ENCODE measurements at places on chromosomes 7 and 10.

- DNase-seq, result no peak
Observed at GRCh38 chr10:100748231-100749058, 3.1 kb downstream of the PAX2 start.

DNA sequence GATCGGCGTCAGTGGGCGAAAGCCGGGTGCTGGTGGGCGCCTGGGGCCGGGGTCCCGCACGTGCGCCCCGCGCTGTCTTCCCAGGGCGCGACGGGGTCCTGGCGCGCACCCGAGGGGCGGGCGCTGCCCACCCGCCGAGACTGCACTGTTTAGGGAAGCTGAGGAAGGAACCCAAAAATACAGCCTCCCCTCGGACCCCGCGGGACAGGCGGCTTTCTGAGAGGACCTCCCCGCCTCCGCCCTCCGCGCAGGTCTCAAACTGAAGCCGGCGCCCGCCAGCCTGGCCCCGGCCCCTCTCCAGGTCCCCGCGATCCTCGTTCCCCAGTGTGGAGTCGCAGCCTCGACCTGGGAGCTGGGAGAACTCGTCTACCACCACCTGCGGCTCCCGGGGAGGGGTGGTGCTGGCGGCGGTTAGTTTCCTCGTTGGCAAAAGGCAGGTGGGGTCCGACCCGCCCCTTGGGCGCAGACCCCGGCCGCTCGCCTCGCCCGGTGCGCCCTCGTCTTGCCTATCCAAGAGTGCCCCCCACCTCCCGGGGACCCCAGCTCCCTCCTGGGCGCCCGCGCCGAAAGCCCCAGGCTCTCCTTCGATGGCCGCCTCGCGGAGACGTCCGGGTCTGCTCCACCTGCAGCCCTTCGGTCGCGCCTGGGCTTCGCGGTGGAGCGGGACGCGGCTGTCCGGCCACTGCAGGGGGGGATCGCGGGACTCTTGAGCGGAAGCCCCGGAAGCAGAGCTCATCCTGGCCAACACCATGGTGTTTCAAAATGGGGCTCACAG, 1.1 kb downstream of the EGFR start:
- DNase-seq, result no peak

DNA sequence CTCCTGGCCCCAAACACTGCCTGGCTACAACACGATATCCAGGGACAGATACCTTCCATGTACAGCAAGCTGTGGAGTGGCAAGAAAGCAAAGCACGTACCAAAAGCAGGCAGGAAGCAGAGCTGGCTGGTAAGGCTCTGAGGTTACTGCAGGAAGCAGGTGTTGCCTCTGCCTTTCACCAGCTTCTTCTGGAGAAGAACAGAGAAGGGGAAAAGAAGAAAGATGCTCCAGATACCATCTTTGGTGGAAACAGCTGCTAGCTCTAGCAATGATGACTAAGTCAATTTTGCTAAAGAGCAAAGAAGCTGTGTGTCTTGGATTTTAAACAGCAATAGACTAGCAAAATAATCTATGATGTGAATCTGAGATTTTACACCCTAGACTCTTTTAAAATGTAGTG, 34.9 kb upstream of the PRSS1 start:
- DNase-seq, result no peak

GRCh38 chr7:40470091-40470592, 335.3 kb downstream of the SUGCT start:
- no peak for DNase-seq

- no peak for DNase-seq
Observed at GRCh38 chr7:110448918-110449317, 642.0 kb upstream of the LRRN3 start.

DNA sequence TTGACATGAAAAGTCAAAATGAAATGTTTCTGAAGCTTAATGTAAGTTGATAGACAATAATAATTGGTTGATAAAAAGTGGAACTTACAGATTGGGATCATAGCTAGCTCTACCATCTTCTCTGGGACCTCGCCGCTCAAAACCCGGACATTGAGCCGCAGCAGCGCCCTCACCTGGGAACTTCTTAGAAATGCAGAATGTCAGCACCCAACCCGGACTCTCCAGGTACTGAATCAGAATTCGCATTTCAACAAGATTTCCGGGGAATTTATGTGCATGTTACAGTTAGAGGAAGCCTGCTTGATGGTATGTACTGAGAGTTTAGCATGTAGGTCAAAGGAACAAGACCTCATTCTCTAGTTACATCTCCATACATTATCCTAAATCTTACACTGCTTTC, 36.7 kb upstream of the ABLIM1 start:
- no peak for DNase-seq

- DNase-seq, result no peak
Observed at GRCh38 chr10:94083662-94084265, 90.0 kb downstream of the PLCE1 start.

DNA sequence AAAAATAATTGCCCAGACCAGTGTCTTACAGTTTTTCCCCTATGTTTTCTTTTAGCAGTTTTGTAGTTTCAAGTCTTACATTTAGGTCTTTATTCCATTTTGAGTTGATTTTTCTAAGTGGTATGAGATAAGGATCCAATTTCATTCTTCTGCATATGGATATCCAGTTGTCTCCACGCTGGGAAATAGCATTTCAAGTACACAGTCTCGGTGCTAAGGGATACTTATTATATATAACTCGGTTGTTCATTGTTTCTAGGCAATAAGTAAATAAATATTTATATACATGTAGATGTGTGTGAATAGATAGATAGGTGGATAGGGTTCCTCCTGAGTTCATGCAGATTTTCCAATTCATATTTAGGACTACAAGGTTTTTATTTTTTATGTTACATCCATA, 16.0 kb downstream of the TAF3 start:
- DNase-seq, result no peak
